ENCODE measurements at places on chromosomes 4 and X.
A peak's percentile ranks its signal among the peaks of the same experiment; 100 is the strongest.

- no peak for DNase-seq
Measured at GRCh38 chrX:125894947-125895346, 271.1 kb downstream of the DCAF12L2 start.

DNA sequence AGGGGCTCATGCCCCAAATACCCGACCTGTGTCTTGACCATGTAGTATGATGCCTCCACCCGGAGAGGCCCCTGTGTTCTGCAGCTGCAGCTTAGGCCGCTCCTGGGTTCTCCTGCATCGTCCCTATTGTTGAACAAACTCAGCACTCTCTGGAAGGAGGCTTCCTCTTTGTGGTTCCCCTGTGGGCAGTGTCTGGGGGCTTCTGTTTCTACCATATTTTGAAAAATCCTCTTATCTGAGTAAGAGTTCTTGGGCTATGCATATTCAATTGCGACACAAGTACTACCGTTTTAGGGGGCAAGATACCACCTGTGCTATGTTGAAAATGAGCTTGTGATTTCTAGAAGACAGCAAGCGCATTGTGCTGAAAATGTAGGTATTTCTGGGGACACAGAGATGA is 276.6 kb downstream of the DHRSX start:
- DNase-seq = no peak

- no peak for DNase-seq
Measured at GRCh38 chr4:5999830-6000365, 18.3 kb downstream of the C4orf50 start.

GRCh38 chr4:83282049-83282535 is 2.5 kb downstream of the COQ2 start:
- peak; percentile 85 for DNase-seq

DNA sequence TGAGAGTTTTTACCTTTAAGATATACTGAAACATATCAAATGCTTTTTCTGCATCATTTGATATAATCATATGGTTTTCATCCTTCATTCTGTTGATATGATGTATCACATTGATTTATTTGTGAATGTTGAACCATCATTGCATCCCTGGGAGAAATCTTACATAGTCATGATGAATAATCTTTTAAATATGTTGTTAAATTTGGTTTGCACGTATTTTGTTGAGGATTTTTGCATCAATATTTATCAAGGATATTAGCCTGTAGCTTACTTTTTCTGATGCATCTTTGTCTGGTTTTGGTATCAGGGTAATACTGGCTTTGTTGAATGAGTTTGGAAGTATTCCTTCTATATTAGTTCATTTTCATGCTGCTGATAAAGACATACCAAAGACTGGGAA is 541.4 kb downstream of the TLL1 start:
- no peak for DNase-seq

DNA sequence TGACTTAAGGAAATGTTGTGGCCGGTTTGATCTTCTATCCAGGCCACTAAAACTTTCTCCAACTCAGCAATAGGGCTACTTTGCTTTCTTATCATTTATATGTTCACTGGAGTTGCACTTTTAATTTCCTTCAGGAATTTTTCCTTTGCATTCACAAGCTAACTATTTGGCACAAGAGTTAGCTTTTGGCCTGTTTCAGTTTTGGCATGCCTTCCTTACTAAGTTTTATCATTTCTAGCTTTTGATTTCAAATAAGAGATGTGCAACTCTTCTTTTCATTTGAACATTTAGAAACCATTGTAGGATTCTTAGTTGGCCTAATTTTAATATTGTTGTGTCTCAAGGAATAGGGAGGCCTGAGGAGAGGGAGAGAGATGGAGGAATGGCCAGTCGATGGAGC is 79.8 kb upstream of the TLL1 start:
- no peak for DNase-seq

DNA sequence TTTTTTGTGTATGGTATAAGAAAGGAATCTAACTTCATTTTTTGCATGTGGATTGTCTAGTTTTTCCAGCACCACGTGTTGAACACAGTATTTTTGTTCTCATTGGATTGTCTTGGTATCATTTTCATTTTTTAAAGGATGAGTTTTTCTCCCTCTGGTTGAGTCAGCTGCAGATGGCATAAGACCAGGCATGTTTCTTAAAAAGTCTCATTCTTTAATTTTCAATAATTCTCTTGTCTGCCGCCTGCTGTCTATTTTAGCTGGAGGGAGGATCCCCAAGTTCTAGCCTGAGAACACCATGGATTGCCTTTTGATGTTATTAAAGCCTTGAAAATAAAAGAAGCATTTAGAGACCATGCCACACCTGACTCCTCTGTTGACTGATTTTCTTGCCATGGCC is 263.8 kb downstream of the ARHGAP24 start:
- no peak for DNase-seq

- no peak for DNase-seq
Measured at GRCh38 chrX:72305286-72306084, at the start of gene CITED1. TSS of gene CITED1 (minus strand) at chrX:72305914. CDS start at chrX:72302869, 3,045 bp downstream.

- DNase-seq = no peak
Measured at GRCh38 chrX:146109362-146109761, 291.7 kb downstream of the SLITRK2 start.

GRCh38 chr4:150514709-150515108 is 67.2 kb upstream of the MAB21L2 start:
- no peak for DNase-seq

- DNase-seq = no peak
Measured at GRCh38 chrX:94932278-94932965, 1258.4 kb downstream of the FAM133A start.

DNA sequence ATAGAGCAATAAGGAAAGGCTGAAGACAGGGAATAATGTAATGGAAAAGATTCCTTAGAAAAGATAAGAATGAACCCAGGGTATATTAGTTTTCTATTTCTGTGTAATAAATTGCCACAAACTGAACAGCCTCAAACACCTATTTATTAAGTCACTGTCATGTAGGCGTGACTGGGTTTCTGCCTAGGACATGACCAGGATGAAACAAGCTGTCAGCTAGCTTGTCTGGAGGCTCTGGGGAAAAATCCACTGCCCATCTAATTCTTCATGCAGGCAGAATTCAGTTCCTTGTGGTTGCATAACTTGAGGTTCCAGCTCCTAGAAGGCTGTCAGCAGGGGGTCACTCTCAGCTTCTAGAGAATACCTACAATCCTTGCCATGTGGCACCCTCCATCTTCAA is 277.7 kb downstream of the TMA16 start:
- no peak for DNase-seq

GRCh38 chrX:125202591-125203248 is 117.0 kb upstream of the TEX13C start:
- DNase-seq = no peak

GRCh38 chr4:104217526-104217925 is 277.2 kb downstream of the CXXC4 start:
- no peak for DNase-seq

DNA sequence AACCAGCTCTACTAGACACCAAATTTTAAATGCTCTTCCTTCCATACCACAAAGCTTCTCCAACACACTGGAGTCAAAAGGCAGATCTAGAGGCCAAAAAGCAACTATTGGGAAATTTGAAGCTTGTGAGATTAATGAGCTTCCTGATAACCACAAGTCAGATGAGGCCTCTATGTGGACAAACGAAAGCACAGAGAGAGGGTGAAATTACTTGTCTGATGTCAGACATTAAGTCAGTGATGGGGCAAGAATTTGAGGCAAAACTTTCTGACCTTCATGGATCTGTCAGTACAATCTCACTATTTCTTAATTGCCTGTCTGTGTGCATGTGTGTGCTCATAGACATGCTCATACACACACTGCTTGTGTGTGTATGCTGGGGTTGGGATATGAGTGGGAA is 103.6 kb downstream of the GUCY2F start:
- DNase-seq = no peak

DNA sequence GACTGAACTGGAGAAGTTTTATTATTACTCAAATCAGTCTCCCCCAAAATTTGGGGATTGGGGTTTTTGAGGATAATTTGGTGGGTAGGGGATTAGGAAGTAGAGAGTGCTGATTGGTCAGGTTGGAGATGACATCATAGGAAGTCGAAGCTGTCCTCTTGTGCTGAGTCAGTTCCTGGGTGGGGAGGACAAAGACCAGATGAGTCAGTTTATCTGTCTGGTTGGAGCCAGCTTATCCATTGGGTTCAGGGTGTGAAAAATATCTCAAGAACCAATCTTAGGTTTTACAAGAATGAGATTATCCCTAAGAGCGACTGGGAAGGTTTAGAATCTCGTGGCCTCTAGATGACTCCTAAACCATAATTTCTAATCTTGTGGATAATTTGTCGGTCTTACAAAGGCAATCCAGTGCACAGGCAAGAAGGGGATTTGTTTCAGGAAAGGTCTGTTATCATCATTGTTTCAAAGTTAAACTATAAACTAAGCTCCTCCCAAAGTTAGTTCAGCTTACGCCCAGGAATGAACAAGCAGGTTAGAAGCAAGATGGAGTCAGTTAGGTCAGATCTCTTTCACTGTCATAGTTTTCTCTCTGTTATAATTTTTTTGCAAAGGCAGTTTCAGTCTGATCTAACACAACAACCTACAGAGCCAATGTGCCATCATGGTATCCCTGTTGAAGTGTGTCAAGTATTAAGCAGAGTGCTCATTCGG is 274.5 kb downstream of the SLC7A11 start:
- no peak for DNase-seq

DNA sequence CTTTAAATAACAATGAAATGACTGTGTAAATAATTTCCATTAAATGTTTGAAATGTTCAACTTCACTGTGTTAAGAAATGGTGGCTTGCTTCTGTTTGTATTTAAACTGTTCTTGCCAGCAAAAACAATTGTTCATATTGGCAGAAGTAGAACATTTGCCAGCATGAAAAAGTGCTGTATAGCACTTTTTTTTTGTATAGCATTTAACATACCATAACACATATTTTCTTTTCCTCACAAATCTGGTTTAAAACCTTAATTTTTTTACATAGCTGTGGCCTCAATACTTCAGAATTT is 94.1 kb downstream of the COX18 start:
- DNase-seq = no peak

DNA sequence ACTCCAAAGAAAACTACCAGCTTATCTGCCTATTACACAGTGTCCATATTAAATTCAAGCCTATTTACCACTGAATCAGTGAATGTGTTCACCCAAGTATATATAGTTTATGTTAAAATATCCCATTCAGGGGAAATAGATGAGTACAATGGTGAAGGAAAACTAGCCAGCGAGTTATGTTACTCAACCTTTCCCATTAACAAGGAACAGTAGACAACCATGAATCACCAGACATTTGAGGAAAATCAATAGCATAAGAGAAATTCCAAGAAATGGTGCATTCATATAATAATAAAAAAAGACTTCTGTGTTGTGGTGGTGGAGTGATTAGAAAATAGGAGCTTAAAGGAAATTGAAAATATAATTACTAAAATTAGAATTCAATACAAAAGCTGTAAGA is 21.3 kb downstream of the IQCM start:
- no peak for DNase-seq

GRCh38 chr4:181264893-181265292 is 978.3 kb upstream of the TENM3 start:
- DNase-seq = no peak

DNA sequence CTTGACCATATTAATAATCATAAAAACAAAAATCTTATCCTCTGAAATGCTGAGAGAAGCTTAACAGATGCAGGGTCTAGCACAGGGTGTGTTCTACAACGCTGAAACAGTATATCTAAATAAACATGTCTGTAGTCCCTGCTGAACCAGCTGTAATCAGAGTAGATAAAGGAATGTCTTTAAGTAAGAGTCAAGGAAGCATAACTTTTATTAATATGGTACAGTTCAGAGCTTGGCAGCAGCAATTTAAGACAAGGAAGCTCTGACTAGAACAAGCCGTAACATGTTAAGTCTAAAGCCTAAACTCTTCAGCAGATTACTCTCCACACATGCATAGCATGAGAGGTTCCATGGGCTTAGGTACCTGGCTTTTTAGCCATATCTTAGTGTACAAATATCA is 36.1 kb downstream of the NFKB1 start:
- no peak for DNase-seq

GRCh38 chr4:87783781-87784180 is 15.6 kb upstream of the IBSP start:
- DNase-seq = no peak

DNA sequence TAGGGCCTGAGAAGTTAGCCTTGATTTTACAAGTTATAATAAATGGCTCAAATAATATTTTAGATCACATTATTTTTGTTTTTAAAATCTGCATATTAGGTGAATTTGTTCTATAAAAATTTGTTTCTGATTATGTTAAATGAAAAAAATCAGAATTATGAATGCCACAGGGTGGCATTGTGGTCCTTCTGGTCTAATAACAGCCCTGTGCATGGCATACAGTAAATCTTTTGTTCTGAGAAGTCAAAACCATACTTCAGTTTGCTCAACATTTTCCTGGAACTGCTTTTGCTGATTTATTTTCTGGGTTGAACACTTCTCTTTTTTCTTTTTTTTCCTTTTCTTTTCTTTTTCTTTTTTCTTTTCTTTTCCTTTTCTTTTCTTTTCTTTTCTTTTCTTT is 101.0 kb upstream of the UBQLN2 start:
- no peak for DNase-seq

DNA sequence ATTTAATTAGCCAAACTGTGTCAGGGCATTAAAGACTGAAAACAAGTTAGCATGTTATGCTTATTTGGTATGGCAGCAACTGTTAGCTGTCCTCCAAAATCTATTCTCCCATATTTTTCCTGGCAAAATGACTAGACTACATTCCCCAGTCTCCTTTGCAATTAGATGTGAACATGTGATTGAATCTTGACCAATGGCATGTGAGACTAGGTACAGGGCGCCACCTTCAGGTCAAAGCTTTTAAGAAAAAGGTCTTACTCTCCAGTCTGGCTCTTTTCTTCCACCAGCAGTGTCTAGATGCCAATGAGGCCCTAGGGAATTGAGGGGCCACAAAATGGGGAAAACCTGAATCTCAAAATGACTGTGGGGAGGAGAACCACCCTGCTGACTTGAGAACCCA is 408.2 kb downstream of the SMARCA1 start:
- no peak for DNase-seq

- DNase-seq = no peak
Measured at GRCh38 chrX:130296297-130296678, 27.6 kb upstream of the ZNF280C start.

- DNase-seq = no peak
Measured at GRCh38 chr4:41934514-41934900, 722 bp upstream of the TMEM33 start.

DNA sequence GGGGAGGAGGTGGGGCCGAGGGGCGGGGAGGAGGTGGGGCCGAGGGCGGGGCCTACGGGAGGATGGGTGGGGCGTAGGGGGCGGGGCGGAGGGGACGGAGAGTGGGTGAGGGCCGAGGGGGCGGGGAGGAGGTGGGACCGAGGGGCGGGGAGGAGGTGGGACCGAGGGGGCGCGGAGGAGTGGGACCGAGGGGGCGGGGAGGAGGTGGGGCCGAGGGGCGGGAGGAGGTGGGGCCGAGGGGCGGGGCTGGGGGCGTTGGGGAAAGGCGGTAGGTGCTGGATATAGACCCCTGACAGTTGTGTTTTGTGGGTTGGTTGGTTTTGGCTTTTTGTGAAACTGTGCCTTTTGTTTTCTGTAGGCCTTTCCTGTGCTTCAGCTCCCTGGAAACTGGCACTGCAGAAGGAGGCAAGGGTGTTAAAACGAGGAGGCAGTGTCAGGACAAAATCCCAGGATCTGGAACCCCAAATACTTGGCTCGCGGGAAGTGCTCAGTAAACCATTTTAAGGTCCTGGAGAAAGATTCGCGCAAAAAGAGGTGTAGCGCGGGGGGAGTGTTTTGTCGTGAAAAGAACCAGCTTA is 580 bp upstream of the MMGT1 start:
- peak; percentile 14 for DNase-seq

- peak; percentile 72 for DNase-seq
Measured at GRCh38 chr4:7646384-7647061, 211.8 kb upstream of the PSAPL1 start.

- no peak for DNase-seq
Measured at GRCh38 chr4:54745031-54745770, 87.4 kb downstream of the KIT start.
